ENCODE measurements at places on chromosomes 7 and 10.

GRCh38 chr10:110340816-110341215 is 36.1 kb upstream of the SMNDC1 start:
- DNase-seq: no peak

- DNase-seq: no peak
Measured at GRCh38 chr7:26937306-26937705, 72.9 kb upstream of the SKAP2 start.

- no peak for DNase-seq
Measured at GRCh38 chr10:79038841-79039201, 29.9 kb upstream of the ZMIZ1 start.

DNA sequence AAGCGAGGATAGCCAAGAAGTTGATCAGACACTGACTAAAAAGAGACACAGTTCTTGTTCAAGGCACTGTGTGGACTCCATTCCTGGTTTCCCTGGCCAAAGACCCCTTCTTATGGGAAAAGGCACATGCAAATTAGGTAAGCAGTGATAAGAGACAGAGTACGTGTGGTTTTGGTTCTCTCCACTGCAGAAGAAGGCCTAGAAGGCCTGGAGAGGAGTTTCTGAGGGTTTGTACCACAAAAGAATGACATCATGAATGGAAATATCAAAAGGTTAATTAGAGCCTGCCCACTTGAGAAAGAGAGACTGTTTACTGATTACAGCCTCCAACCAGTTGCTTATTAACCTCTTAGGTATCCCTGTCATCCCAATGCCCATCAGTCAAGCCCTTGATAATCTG is 137.5 kb downstream of the ZNF365 start:
- no peak for DNase-seq

- DNase-seq: no peak
Measured at GRCh38 chr10:102131286-102132170, 1.3 kb upstream of the PPRC1 start.

DNA sequence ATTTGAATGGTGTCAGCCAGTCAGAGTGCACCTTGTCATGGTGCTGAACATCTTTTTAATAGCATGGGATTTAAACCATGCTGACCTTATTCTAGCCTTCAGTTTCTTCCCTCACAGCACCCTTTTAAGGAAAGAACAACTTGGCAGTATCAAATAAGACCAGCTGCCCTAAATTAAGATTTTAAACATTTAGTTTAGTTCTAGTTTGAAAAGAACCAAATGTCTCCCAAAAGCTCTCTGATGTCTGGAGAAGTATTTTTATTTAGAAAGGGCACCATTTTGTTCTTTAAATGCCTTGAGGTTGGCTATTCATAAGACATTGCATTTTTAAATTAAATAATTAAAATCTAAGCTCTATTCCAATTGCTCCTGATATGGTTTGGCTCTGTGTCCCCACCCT is 121.1 kb downstream of the CCDC3 start:
- no peak for DNase-seq

DNA sequence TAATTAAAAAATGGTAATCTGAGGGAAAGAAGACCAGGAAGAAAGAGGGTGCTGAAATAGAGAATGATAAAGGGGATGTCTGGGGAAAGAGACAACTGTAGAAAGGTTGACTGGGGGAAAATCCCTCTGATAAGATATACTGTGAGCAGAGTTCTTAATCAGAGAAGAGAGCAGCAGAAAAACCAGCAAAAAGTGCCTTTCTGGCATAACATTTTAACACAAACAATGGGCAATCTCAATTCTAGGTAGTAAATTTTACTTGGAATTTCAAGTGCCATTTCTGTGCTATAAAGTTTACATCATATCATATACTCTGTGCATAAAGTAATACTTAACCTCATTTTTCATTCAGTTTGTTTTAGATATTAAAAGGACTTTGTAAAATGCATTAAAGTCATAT is 251.9 kb upstream of the HGF start:
- no peak for DNase-seq

All from GM12891 (cell line).